ENCODE measurements at places on chromosomes 7 and 10. TPM values are rescaled to one million over a fixed set of nuclear protein-coding genes. Genes with fewer than 3 reads are reported as not detected.

DNAH11 gene
- 11.1 TPM for total RNA-seq

DNA sequence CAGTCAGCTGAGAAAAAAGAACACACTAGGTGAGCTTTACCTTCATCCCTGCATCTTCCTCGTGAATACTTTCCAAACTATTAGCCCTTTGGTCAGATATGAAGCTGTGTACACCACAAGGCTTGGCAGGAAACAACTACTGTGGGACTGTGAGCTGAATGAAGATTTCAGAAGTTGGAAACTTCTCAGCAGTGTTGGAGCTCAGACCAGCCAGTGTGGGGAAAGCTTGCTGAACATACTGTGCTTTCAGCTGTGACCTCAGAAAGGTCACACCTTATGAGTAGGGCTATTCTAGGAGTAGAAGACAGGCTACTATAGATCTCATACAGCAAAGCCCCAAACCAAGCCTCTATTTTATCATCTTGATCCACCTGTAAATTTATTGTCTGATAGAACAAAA is 123.6 kb downstream of the EXOC4 start:
- DNase-seq, result no peak

DNA sequence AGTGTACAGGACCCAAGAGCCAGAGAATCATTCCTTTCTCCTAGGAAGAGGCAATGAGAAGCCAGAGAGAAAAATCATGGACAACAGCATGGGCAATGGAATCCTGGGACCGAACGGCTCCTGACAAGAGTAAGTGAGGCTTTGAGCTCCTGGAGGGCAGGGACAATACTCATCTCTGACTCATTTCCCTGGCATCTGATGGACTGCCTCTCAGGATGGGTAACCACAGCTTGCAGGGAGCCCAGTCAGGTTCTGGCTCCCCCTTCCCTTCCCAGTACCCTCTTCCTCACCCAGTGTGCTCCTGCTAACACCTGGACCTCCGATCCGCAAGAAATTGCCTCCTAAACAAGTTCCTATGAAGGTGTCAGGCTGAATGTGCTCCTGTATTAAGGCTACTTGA is 51.2 kb upstream of the SORCS3 start:
- DNase-seq, result no peak

RPEL1 gene
- total RNA-seq, result 3.9 TPM

DNA sequence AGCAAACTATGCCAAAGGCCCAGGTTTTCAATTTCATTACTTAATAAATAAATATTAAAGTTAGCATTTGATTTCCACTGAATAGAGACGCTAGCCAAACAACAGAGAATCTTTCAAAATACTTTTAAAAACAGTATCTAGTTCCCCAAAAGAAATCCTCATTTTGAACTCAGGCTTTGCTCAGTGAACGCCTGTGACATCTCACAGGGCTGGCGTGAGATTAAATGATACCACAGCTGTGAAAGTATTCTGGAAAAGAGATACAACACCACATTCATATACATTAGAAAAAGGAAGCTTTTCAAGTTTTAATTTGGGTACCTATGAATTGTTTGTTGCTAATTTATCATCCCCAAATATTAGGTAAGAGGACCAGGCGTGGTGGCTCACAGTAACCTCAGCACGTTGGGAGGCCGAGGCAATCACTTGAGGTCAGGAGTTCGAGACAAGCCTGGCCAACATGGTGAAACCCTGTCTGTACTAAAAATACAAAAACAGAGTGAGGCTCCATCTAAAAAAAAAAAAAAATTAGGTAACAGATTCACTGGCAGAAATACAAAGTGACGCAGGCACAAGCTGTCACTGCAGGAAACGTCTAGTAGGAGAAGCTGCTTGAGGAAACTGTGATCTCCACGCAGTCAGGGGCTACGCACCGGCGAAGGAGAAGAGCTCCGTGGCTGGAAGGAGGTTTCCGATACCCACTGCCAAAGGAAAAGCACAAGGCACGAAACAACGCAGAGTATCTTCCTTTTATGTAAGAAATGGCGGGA is 50.0 kb downstream of the AMZ1 start:
- DNase-seq, result peak; percentile 72
